ENCODE measurements at places on chromosomes 16 and 17. TPM values are rescaled to one million over a fixed set of nuclear protein-coding genes. Genes with fewer than 3 reads are reported as not detected.

The CACNG4 gene
- total RNA-seq: not detected

The ENPP7 gene
- not detected for total RNA-seq

The SOX15 gene
- 2.0 TPM for total RNA-seq

The PRDM7 gene
- not detected for total RNA-seq

The DHRS13 gene
- 4.6 TPM for total RNA-seq

The CIBAR2 gene
- total RNA-seq: not detected

The ABCA5 gene
- 0.75 TPM for total RNA-seq

The TTYH2 gene
- 1.9 TPM for total RNA-seq

The KRTAP16-1 gene
- not detected for total RNA-seq

The ZPBP2 gene
- total RNA-seq: not detected

The CCDC200 gene
- total RNA-seq: not detected

The NFATC2IP gene
- total RNA-seq: 25.5 TPM

The EPOP gene
- 2.6 TPM for total RNA-seq

The TMEM235 gene
- not detected for total RNA-seq

The HCRT gene
- total RNA-seq: not detected

The TBX6 gene
- total RNA-seq: 0.29 TPM

The CCDC78 gene
- 7.0 TPM for total RNA-seq

The ARHGAP44 gene
- total RNA-seq: 0.13 TPM

The TTLL6 gene
- not detected for total RNA-seq

The KRT36 gene
- not detected for total RNA-seq

The CDH15 gene
- total RNA-seq: 201 TPM

The SCIMP gene
- total RNA-seq: not detected

The CFAP52 gene
- total RNA-seq: not detected

The CD68 gene
- total RNA-seq: 48.2 TPM

The TERF2IP gene
- total RNA-seq: 60.0 TPM

The MYLK3 gene
- not detected for total RNA-seq

The LLGL1 gene
- total RNA-seq: 53.7 TPM

The ACSM5 gene
- 3.6 TPM for total RNA-seq

The PRAC1 gene
- total RNA-seq: not detected

The SPN gene
- not detected for total RNA-seq

The NLRC5 gene
- 12.1 TPM for total RNA-seq

The ZSCAN10 gene
- not detected for total RNA-seq

The CES5A gene
- total RNA-seq: not detected

The HSD3B7 gene
- total RNA-seq: 143 TPM

The SLC35G6 gene
- total RNA-seq: not detected

The FLYWCH2 gene
- 70.2 TPM for total RNA-seq

The SLC5A11 gene
- not detected for total RNA-seq

The CD79B gene
- not detected for total RNA-seq

The MAP3K3 gene
- total RNA-seq: 31.5 TPM

The NECAB2 gene
- not detected for total RNA-seq

The TBC1D3E gene
- total RNA-seq: not detected

The KRT39 gene
- not detected for total RNA-seq

The KRT24 gene
- not detected for total RNA-seq

The SHCBP1 gene
- total RNA-seq: 67.0 TPM

The GALR2 gene
- 0.13 TPM for total RNA-seq

The IL17C gene
- total RNA-seq: not detected

The TBC1D3C gene
- 0.69 TPM for total RNA-seq

The KRTAP9-8 gene
- total RNA-seq: not detected

The LPO gene
- not detected for total RNA-seq

The ATF7IP2 gene
- 13.6 TPM for total RNA-seq

The ZNF500 gene
- total RNA-seq: 10.9 TPM

The CCL16 gene
- not detected for total RNA-seq

The PPY gene
- not detected for total RNA-seq

The ABCC6 gene
- not detected for total RNA-seq

The TBC1D3B gene
- 1.4 TPM for total RNA-seq

The OR4D1 gene
- not detected for total RNA-seq

The GPR142 gene
- total RNA-seq: not detected

The TADA2A gene
- total RNA-seq: 28.5 TPM

The HEATR9 gene
- not detected for total RNA-seq
